ENCODE measurements at places on chromosomes 6 and 20. TPM values are rescaled to one million over a fixed set of nuclear protein-coding genes. Genes with fewer than 3 reads are reported as not detected.
A peak's percentile ranks its signal among the peaks of the same experiment; 100 is the strongest.

The FAM83B gene
- 1.1 TPM for total RNA-seq

- H3K27me3 ChIP-seq, result no peaks in the 10 kb centered on the region
- peaks cover 17% of the 10 kb centered on the region for H3K4me1 ChIP-seq
- H3K27ac ChIP-seq, result no peak overlapping the region
Observed at GRCh38 chr6:152096863-152097496, 289.5 kb downstream of the ESR1 start.

DNA sequence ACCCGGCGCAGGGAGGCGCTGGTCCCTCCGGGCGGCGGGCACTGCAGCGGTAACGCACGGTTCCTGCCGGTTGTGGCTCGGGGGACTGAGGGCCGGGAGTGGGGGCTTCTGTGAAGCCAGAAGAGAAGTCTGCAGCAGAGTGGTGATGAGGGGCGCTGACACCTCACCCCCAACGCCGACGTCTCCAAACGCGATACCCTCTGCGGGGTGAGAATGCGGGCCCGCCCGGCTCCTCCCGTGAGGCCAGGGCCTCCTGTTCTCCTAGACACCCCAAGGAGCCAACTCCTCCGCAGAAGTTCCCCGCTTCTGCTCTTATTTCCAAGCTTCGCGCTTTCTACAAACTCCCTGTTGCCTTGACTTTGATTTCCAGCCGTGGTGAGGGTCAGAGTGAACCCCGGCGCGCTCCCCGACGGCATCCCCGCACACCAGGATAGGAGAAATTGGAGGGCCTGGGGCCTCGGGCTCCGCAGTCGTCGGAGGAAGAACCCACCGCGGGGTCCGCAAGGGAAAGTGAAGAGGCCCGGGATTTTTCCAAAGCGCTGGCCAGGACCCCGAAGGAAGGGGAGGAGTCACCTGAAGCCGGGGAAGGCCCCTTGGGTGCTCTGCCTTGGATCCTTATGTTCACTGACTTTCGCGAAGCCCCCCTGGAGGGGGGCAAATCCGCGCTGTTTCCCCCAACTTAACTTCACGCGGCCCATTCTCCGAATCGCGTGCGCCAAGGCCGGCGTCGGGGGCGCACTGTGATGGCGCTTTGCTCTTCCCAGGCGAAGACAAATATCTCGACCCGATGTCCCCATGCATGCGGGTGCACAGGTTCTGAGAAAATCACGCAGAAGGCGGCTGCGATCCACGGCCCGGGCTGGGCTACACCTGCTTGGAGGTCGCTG, 3.1 kb upstream of the INSM1 start:
- peaks cover 16% of the 10 kb centered on the region for H3K4me1 ChIP-seq
- DNase-seq, result no peak
- no peaks in the 10 kb centered on the region for H3K36me3 ChIP-seq
- peaks cover 60% of the 10 kb centered on the region for H3K27me3 ChIP-seq

- peaks cover 11% of the 10 kb centered on the region for H3K36me3 ChIP-seq
- H3K27ac ChIP-seq, result no peak overlapping the region
- no peak overlapping the region for H3K4me3 ChIP-seq
- peaks cover 9% of the 10 kb centered on the region for H3K4me1 ChIP-seq
Observed at GRCh38 chr6:34615574-34616226, 59.6 kb upstream of the SPDEF start.

DNA sequence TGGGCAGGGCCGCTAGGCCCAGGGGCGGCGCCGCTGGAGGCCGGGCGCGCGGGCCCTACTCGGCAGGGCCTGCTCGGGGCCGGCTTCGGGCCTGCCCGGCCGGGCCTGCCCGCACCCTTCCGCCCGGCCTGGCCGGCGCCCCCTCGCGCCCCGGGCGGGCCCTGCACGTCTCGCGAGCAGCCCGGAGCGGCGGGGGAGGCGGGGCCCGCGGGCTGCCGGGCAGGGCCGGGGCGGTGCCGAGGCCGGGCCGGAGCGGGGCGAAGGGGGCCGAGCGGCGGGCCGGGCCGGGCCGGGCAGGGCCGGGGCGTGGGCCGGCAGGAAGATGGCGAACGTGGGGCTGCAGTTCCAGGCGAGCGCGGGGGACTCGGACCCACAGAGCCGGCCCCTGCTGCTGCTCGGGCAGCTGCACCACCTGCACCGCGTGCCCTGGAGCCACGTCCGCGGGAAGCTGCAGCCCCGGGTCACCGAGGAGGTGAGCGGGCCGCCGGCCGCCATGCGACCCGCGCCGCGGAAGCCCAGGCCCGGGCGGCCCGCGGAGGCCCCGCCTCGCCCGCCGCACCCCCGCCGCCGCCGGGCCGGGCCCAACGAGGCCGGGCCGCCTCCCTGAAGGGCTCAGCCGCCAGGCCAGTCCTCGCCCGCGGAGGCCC, at the start of gene NPEPL1:
Gene NPEPL1 (plus strand): TSS at position 222 of the 647 bp plus-strand sequence. CDS start 101 bp downstream, at position 323.
- H3K27me3 ChIP-seq, result no peaks in the 10 kb centered on the region
- no peaks in the 10 kb centered on the region for H3K36me3 ChIP-seq
- peak; percentile 78 for DNase-seq
- H3K4me3 ChIP-seq, result peak within 1 kb of the TSS; percentile 52
- H3K4me1 ChIP-seq, result peaks cover 11% of the 10 kb centered on the region
- H3K27ac ChIP-seq, result peak within 1 kb of the TSS; percentile 86

DNA sequence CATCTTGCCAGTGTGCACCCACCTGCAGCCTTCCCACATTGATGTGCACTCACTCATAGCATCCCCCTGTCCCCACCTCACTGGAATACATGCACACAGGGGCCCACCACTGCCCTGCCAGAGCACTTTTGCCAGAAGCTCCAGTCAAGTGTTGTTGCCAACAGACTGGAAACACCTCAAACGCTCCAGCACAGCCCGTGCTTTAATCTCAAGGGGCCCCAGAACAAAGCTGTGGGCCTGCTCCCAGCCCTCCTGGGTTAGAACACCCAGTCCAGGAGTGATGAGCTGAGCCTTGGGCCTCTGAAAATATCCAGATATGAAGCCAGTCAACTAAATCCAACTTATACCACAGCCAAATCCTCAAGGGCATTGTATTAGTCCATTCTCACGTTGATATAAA, 77.1 kb downstream of the CYP39A1 start:
- no peaks in the 10 kb centered on the region for H3K36me3 ChIP-seq
- no peaks in the 10 kb centered on the region for H3K4me1 ChIP-seq
- H3K27ac ChIP-seq, result no peak overlapping the region
- H3K4me3 ChIP-seq, result no peak overlapping the region

The PET117 gene
- 11.8 TPM for total RNA-seq

GRCh38 chr6:56484669-56485068, 158.0 kb downstream of the DST start:
- no peak overlapping the region for H3K27ac ChIP-seq
- peaks cover 100% of the 10 kb centered on the region for H3K36me3 ChIP-seq
- no peaks in the 10 kb centered on the region for H3K4me1 ChIP-seq
- H3K4me3 ChIP-seq, result no peak overlapping the region
- no peaks in the 10 kb centered on the region for H3K27me3 ChIP-seq

DNA sequence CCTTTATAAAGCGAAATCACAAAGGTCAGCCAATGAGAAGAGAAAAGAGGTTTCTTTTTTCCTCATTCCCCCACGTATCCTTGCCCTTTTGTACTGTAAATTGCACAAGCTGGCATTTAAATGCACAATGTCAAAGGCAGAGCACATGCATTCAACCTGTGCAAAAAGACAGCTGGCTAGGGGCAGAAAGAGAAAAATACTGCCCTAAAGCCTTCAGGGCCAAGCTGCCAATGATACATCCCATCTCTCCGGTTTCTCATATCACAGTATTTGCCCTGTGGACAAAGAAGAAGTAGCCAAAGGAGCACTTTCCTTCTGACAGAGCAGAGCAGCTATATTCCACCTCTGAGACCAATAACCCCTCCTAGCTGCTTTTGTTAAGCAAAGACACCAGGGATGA, 219.2 kb downstream of the TRDN start:
- H3K27ac ChIP-seq, result no peak overlapping the region
- no peaks in the 10 kb centered on the region for H3K36me3 ChIP-seq
- no peak overlapping the region for H3K4me3 ChIP-seq
- peaks cover 6% of the 10 kb centered on the region for H3K4me1 ChIP-seq

GRCh38 chr6:29908710-29909109, 33.6 kb upstream of the HLA-A start:
- DNase-seq, result no peak
- no peak overlapping the region for H3K27ac ChIP-seq
- H3K4me3 ChIP-seq, result no peak overlapping the region
- no peaks in the 10 kb centered on the region for H3K27me3 ChIP-seq

GRCh38 chr6:116531675-116532570, 13.6 kb downstream of the TRAPPC3L start:
- H3K27ac ChIP-seq, result no peak overlapping the region
- H3K36me3 ChIP-seq, result no peaks in the 10 kb centered on the region
- no peaks in the 10 kb centered on the region for H3K27me3 ChIP-seq
- H3K4me1 ChIP-seq, result peaks cover 14% of the 10 kb centered on the region
- no peak overlapping the region for H3K4me3 ChIP-seq

- no peaks in the 10 kb centered on the region for H3K4me1 ChIP-seq
- H3K36me3 ChIP-seq, result no peaks in the 10 kb centered on the region
- peaks cover 9% of the 10 kb centered on the region for H3K27me3 ChIP-seq
- no peak overlapping the region for H3K4me3 ChIP-seq
- no peak overlapping the region for H3K27ac ChIP-seq
Observed at GRCh38 chr20:24694157-24694726, 224.8 kb downstream of the SYNDIG1 start.

DNA sequence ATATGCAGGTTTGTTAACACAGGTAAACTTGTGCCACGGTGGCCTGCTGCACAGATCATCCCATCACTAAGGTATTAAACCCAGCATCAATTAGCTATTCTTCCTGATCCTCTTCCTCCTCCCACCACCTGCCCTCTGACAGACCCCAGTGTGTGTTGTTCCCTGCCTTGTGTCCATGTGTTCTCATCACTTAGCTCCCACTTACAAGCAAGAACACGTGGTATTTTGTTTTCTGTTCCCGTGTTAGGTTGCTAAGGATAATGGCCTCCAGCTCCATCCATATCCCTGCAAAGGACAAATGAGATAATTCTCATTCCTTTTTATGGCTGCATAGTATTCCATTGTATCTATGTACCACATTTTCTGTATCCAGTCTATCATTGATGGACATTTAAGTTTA, 294.0 kb downstream of the PKHD1 start:
- H3K4me3 ChIP-seq, result no peak overlapping the region
- no peaks in the 10 kb centered on the region for H3K4me1 ChIP-seq
- no peak overlapping the region for H3K27ac ChIP-seq
- H3K36me3 ChIP-seq, result no peaks in the 10 kb centered on the region

The LMBRD1 gene
- total RNA-seq, result 42.1 TPM

DNA sequence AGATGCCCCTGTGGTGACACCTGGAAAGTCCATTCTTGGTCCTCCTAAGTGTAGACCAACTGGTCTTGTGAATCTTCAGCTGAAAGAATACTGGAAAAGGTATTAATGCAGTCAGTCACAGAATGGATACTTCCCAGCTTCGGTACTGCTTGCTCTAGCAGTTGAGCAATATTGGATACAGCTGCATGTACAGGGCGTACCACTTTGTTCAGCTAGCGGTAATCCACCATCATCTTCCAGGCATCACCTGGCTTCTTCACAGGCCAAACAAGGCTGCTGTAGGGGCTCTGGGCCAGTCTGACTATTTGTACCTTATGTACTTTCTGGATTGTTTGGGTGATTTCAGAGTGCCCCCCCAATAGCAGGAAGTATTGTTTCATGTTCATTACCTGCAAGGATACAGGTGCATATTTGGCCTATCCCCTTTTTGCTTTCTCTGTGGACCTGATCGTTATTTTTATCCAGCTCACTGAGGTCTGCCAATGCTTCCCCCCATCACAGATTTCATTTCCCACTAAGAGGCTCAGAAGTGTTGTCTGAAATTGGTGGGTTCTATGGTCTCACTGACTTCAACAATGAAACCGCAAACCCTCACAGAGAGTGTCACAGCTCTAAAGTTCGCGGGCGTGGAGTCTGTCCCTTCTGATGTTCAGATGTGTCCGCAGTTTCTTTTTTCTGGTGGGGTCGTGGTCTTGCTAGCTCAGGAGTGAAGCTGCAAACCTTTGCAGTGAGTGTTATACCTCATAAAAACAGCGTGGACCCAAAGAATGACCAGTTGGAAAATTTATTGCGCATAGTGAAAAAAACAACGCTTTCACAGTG, 52.2 kb downstream of the TRIM27 start:
- H3K4me1 ChIP-seq, result no peaks in the 10 kb centered on the region
- H3K36me3 ChIP-seq, result no peaks in the 10 kb centered on the region
- H3K27me3 ChIP-seq, result peaks cover 6% of the 10 kb centered on the region
- H3K4me3 ChIP-seq, result no peak overlapping the region
- H3K27ac ChIP-seq, result no peak overlapping the region

The HIVEP2 gene
- total RNA-seq, result 11.6 TPM

The CD109 gene
- total RNA-seq, result 14.5 TPM

- no peaks in the 10 kb centered on the region for H3K36me3 ChIP-seq
- no peak for DNase-seq
- no peak overlapping the region for H3K4me3 ChIP-seq
- peaks cover 3% of the 10 kb centered on the region for H3K4me1 ChIP-seq
- H3K27ac ChIP-seq, result no peak overlapping the region
- H3K27me3 ChIP-seq, result no peaks in the 10 kb centered on the region
Observed at GRCh38 chr6:90127595-90127994, 169.0 kb downstream of the BACH2 start.

The KDM1B gene
- 10.0 TPM for total RNA-seq

GRCh38 chr6:35419417-35419816, 32.7 kb upstream of the FANCE start:
- DNase-seq, result no peak
- peaks cover 50% of the 10 kb centered on the region for H3K36me3 ChIP-seq
- no peak overlapping the region for H3K27ac ChIP-seq
- H3K4me1 ChIP-seq, result peaks cover 18% of the 10 kb centered on the region

DNA sequence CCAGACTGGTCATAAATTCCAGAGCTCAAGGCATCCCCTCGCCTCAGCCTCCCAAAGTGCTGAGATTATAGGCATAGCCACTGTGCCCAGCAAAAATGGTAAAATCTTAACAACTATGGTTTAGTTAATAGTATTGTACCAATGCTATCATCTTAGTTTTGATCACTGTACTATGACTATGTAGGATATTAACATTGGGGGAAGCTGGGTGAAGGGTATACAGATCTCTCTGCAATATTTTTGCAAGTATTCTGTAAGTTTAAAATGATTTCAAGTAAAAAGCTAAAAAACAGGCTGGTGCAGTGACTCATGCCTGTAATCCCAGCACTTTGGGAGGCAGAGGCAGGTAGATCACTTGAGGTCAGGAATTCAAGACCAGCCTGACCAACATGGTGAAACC, 7.8 kb downstream of the PIGU start:
- no peak for DNase-seq
- no peaks in the 10 kb centered on the region for H3K4me1 ChIP-seq
- no peaks in the 10 kb centered on the region for H3K36me3 ChIP-seq
- no peak overlapping the region for H3K27ac ChIP-seq

DNA sequence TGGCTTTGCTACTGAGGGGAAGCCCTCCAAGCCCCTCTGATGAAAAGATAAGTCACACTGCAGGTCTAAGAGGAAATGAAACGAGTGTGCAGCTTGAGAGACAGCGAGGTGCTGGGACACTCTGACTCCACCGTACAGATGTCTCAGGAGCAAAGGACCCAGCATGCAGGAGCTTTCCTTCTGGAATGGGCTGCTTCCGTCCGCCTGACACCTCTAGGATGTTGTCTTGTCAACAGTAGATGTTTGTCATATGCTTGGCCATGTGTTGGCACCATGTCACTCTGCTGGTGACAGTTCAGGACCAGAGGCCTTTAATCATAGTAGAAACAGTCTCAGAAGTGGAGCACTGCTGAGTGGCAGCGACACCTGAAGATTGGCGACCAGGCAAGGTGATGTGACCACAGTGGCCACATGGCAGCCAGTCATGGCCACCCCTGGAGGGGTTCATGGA, 46.7 kb downstream of the SLC24A3 start:
- H3K27ac ChIP-seq, result no peak overlapping the region
- DNase-seq, result no peak
- no peaks in the 10 kb centered on the region for H3K27me3 ChIP-seq
- no peaks in the 10 kb centered on the region for H3K36me3 ChIP-seq

The LY6G5B gene
- 4.6 TPM for total RNA-seq

The SAPCD1 gene
- not detected for total RNA-seq

- DNase-seq, result peak; percentile 19
- H3K4me1 ChIP-seq, result peaks cover 27% of the 10 kb centered on the region
- H3K36me3 ChIP-seq, result peaks cover 12% of the 10 kb centered on the region
- no peak overlapping the region for H3K27ac ChIP-seq
- no peak overlapping the region for H3K4me3 ChIP-seq
Observed at GRCh38 chr20:62288535-62289105, 14.2 kb upstream of the ADRM1 start.

All from heart left ventricle (tissue), 16 donors.